HuH-7 (cell line): ENCODE measurements at places on chromosomes 6 and 20.

DNA sequence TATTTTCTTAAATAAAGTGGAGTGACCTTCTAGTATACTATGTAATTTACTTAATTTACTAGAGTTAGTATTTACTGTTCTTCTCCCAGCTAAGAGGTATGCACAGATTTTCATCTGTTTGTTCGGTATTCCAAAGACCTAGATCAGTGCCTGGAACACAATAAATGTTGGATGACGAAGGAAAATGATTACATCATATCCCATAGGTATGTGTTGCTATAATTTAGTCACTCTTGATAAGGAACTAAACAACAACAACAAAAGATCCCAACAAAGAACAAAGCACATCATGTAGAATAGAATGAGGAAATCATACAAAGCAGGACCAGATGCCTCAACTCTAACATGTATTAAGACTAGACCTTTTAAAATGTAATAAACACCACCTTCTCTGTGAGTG lies 89.6 kb upstream of the ADGRF1 start:
- no peak for DNase-seq

DNA sequence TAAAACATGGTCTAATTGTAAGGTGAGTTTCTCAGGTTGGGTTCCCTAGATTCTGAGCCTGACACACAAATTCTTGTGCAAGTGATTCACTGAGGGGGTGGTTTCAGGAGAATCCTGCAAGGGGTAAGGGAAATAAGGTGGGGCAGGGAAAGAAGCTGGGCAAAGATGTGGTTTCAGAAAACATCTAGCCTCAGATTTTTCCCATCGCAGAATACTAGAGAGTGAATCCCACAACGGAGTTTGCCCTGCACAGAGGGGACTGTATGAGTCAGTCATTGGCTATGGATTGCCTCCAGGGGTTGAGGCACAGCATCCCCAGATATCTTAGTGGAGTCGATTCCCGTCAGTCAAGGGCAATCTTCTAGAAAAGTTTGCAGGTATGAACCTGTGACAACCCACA lies 65.2 kb downstream of the PRL start:
- DNase-seq, result no peak

DNA sequence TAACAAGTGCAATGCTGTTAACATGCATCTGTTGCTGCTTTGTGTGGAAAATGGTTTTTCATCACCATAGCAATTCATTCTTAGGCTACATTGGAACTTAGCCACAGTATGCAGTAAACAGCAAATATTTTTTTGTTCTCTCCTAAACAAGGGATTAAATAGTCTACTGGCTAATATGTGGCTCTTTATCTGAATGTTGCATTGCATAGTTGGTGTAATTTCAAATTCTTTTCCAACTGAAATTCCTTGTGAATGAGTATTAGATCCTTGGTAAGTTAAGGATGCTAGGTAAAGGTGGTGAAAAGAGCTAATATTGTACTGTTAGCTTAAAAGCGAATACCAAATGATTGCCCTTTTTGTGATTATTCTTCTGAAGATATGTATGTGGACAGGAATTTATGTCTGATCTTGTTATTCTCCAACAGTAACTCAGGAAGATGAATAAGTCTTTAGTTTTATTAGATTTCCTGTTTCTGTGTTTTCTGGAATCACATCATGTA lies 958 bp downstream of the MLIP start:
- no peak for DNase-seq

DNA sequence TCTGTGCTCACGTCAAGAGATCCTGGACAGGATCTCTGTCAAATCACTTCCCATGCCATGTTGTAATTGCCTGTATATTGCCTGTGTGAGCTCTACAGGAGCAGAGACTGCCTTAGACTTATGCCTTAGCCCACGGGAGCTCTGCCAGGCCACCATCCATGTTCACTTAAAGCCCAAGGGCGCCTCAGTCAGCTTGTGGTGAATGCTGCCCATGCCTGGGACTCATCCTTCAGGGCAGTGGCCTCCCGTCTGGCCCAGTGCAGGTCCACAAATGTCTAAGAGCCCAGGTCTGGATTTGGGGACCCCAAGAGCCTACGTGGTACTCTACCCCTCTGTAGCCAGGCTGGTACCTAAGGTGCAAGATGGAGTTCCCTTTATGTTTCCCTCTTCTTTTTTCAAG lies 22.4 kb upstream of the BPIFA2 start:
- no peak for DNase-seq

DNA sequence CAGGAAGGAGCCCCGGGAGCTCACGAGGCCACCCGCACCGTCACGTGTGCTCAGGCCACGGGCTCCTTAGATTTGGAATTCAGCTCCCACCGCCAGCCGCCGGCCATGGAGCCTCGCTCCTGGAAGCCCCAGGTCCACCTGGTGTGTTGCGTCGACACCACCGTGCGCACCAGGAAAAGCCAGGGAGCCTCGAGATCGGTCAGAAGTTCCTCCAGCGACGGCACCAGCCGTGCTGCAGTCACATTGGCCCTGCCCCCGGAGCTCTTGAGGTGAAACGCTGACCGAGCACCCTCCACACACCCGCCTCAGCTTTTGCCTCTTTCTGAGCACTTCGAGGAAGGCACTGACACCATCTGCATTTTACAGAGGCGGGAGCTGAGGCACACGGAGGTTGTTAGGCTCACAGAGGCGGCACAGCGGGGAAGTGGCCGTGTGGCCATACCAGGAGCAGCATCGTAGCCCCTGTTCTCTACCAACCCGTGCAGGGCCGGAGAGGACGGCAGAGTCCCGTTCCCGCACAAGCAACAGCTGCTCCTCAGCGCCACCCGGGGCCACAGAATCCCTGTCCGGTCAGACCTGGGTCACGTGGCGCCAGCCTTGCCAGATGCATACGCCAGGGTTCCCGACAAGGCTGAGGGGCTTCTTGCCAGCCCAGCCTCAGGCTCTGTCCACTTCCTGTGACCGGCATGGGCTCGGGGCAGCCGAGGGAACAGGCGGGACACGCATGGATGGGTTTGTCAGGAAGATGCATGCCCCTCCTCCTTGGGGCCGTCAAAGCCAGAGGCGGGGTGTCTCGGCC lies 7.6 kb downstream of the NKAIN4 start:
- DNase-seq, result no peak

- no peak for DNase-seq
These were observed 539.3 kb upstream of the ID4 start for GRCh38 chr6:19297880-19298279.
